ENCODE measurements at places on chromosomes 1 and 21. TPM values are rescaled to one million over a fixed set of nuclear protein-coding genes. Genes with fewer than 3 reads are reported as not detected.

GRCh38 chr1:220001095-220001501, 45.2 kb downstream of the EPRS1 start:
- DNase-seq: no peak

DNA sequence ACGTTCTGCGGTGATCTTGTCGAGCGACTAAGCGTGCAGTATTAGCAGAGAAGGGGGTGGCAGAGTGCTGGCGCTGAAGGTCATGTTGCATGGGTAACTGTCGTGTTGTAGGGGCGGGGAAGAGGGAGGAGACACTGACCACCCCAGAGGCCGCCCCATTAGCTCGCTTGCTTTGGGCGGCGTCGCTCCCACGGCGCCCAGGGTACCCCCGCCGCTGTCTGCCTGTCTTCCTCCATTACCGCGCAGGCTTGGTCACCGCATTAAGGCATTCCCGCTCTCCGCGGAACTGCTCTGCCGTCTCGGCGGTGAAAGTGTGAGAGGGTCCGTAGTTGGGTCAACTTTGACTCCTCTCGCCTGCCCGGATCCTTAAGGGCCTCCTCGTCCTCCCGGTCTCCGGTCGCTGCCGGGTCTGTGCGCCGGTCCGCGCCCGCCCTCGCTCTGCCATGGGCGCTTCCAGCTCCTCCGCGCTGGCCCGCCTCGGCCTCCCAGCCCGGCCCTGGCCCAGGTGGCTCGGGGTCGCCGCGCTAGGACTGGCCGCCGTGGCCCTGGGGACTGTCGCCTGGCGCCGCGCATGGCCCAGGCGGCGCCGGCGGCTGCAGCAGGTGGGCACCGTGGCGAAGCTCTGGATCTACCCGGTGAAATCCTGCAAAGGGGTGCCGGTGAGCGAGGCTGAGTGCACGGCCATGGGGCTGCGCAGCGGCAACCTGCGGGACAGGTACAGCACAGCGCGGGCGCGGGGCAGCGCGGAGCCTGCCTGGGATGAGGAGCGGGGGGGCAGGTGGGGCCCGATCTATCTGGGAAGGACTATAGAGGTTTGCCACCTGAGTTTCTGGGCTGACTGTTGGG, at the start of gene MTARC2:
MTARC2 (plus strand) TSS at position 234 of the 846 bp plus-strand sequence; CDS start at position 444, 210 bp downstream.
- peak; percentile 14 for DNase-seq

The SH2D1B gene
- not detected for total RNA-seq

DNA sequence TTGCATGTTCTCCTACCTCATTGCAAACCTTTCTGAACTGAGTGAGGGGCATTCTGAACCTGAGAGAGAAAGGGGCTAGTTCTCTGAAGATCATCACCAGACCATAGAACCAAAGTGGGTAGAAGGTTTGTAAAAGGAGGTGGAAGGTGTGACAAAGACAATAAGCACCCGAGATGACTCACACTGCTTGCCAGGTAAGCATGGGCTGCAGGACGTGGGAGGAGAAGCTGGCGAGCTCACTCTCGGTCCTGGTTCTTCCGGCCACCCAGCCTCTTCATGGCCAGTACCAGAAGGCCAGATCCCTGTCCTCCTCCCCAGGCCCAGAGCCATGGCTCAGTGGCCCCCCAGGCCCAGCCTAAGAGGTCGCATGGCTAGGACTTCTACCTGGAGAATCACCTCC, 128.3 kb downstream of the TMEM53 start:
- no peak for DNase-seq

DNA sequence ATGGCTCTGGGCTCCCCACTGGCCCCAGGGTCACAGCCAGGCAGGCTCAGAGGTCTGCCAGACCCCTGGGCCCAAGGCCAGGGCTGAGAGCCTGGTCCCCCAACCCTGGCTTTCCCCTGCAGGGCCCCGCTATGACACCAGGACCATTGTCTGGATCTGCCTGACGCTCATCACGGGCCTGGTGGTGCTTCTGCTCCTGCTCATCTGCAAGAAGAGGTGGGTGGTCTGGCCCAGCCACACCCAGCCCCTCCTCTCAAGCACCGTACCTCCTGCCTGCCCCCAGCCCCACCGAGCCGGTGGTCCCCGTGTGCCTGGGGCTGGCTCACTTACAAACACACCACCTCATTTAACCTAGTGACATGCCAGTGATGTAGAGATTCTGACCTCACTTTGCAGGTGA, 31.8 kb downstream of the EPHA8 start:
- DNase-seq: no peak

DNA sequence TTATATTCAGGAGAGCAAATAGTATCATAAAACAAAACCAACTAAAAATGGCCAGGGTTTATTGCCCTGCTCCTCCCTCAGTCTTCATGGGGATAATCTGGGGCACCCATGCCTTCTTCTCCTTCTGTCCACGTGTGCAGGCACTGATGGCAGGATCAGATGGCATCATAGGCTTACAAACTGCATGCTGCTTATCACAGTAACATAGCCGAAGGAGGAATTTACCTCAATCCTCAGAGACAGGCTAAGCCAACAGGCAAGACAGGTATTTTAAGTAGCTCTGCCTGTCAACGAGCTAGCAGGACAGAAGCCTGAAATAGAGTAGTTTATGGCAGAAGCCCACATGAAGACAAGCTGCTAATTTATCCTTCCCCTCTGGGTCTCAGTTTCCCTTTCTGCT, 9.4 kb downstream of the LAMB3 start:
- no peak for DNase-seq

- no peak for DNase-seq
Observed at GRCh38 chr21:39097335-39097861, 85.9 kb downstream of the PSMG1 start.

DNA sequence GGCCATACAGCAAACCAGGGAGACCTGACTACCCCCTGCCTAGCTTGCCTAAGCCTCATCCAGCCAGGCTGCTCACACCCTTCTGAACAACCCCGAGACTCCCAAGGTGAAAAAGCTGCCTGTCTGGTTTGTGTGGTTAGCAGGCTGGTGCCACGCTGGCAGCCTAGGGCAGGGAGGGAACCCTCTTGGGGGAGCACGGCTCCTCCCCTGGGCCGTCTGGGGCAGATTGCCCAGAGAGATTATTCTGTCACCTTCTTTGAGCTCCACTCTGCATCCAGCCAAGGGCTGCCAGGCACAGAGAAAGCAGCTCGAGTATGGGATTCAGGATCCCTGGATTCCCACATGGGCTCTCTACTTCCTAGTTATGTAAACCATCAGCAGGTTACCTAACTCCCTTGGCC, 27.5 kb upstream of the TCEA3 start:
- peak; percentile 29 for DNase-seq

GRCh38 chr21:40270047-40270446, 402.8 kb downstream of the PCP4 start:
- no peak for DNase-seq

GRCh38 chr1:152977614-152978013, 6.3 kb upstream of the SPRR1A start:
- no peak for DNase-seq

GRCh38 chr1:65880611-65881010, 87.9 kb downstream of the PDE4B start:
- no peak for DNase-seq

GRCh38 chr1:116159177-116159576, 48.0 kb downstream of the MAB21L3 start:
- no peak for DNase-seq

The BSND gene
- not detected for total RNA-seq

GRCh38 chr1:109677459-109677858, 9.6 kb downstream of the GSTM2 start:
- no peak for DNase-seq

The NOS1AP gene
- not detected for total RNA-seq

GRCh38 chr1:162889989-162890388, 29.0 kb upstream of the CCDC190 start:
- no peak for DNase-seq

DNA sequence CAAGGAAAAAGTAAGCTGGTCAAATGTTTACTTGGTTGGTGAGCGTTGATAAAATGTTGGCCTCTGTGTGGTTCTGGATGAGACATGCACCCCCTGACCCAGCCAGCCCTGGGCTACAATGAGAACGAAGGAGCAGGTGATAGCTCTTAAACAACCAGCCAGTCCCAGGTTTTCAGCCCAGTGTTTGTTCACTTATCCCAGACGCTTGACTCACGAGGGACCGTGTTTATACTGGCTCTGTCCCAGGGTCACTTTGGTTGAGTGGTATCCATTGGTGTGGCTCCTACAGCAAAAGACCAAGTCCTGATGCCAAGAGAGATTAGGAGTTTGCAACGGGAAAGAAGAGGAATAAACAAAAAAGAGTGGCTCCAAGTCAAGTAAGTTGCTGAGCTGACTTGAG, 86.9 kb downstream of the KCNJ15 start:
- DNase-seq: no peak

Data from activated CD4-positive, alpha-beta memory T cell treated with anti-CD3 and anti-CD28 coated beads for 36 hours (primary cell).